ENCODE measurements at places on chromosomes 11 and 22.

DNA sequence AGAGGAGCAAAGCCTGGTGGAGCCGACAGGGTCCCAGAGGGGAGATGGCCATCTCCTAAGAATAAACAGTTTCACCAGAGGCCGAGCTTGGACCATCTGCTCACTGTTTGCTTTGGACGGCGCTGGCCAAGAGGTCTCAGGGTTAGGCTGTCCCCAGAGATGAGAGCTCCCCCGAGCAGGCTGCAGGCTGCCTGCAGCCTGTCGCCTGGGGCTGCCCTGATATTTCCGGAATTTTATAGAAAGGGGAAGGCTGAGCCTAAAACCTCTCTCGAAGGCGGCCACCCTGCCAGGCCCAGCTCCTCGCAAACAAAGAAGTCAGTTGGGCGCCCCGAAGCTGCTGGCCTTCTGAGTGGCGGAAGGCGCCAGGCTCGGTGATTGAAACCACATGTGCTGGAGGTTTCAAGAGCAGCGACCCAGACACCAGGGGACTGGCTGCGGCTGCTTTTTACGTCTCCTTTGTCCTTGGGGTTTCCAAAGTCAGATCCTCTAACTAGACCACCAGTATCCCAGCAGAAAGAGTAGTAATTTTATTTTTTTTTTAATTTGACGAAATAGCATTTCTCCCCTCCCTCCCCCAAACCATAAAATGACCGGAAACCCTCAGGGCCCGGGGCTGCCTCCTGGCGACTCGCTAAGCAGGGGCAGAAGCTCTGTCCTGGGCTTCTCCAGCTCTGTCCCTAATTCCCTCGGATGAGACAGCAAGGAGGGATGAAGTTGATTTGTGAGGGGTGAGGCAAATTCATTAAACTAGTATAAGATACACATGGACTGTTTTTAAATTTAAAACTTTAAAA lies 57.4 kb downstream of the CLMP start:
- peak; percentile 20 for DNase-seq

GRCh38 chr11:47448566-47449427 lies at the start of gene RAPSN:
Gene RAPSN, minus strand, starts transcription at chr11:47449136. Its CDS starts 172 bp downstream, at chr11:47448964.
- no peak for DNase-seq

- DNase-seq: no peak
Observed at GRCh38 chr11:61560751-61561150, 20.1 kb downstream of the SYT7 start.

- DNase-seq: no peak
Observed at GRCh38 chr22:47205081-47205491, 442.6 kb downstream of the TBC1D22A start.

DNA sequence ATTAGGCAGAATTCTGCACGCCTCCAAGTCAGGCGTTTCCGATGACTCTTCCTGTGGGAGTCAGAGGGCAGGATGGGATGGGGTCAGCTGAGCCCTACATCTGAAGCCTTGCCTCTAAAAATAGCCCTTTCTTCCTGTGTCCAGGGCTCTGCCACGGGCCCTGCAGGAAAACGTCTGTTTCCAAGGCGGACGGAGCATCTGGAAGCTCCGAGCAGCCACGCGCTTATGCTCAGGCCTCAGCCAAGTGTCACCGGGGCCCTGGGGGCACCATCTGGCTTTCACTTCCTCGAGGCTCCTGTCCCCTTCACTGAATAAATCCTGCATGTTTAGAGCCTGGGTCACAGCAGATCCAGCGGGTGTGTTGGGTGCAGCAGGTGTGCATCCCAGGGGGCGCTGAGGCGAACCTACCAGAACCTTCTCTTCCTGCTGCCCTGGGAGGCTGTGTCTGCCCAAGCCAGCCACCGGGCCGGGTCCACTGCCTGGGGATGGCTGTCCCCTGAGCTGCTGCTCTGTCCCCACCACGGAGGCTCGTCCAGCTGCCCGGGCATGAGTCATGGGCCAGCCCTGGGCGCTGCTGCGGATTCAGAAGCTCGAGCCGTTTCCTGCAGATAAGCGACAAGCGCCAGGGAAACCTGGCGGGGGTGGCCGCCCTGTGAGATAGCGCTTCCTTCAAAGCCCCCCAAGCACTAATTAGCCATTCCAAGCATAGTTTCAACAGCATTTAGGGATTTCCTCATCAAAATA lies 32.0 kb upstream of the LINC01488 start:
- DNase-seq: peak; percentile 94

- no peak for DNase-seq
Observed at GRCh38 chr11:43923406-43924111, 18.9 kb upstream of the C11orf96 start.
